ENCODE measurements at places on chromosomes 16 and 17.

GRCh38 chr17:78305801-78306200 lies 54.1 kb downstream of the SOCS3 start:
- no peak for DNase-seq

- DNase-seq, result no peak
These were observed 512 bp downstream of the PMM2 start for GRCh38 chr16:8798174-8798527.

GRCh38 chr16:8753416-8754054 lies 43.9 kb downstream of the TMEM186 start:
- no peak for DNase-seq

GRCh38 chr17:50170662-50171370 lies 5.0 kb downstream of the SGCA start:
- DNase-seq, result no peak

- no peak for DNase-seq
These were observed 65.4 kb upstream of the ZFHX3 start for GRCh38 chr16:73113336-73113735.

DNA sequence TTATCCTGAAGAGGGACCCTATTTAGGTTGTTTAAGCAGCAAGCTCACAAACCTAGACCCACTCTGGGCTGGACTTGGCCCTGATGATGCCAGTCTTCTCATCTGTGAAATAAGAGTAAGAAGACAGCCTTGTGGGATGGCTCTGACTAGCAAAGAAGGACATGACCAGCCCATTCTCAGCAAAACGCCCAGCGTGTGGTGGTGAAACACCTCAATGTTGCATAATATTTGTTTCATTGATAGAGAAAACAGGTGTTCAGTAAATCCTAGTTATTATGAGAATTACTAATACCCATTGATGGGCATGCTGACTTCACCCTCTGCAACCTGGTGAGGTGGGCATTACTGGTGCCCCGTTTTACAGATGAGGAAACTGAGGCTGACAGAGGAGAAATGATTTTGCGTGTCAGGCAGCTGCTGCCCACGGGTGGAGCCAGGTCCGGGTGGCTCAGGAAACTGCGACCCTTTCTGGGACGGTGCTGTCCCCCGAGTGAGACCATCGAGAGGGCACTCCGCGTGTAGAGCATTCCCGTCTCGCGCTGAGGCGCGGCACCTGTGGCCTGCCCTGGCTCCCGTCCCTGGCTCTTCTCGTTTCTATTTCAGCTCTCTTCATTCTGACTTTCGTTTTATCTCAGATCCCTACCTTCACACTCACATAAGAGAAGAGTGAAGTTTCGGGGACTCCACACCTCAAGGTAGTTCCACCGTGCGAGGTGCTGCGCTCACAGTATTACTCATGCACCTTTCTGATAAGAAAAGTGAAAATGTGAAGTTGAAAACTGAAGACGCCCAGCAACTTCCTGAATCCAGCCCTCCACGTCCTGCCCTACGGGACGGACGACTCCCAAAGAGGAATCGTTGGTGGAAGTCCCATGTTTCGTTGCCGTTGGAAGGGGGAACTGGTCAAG lies 48.5 kb downstream of the IRF8 start:
- no peak for DNase-seq

DNA sequence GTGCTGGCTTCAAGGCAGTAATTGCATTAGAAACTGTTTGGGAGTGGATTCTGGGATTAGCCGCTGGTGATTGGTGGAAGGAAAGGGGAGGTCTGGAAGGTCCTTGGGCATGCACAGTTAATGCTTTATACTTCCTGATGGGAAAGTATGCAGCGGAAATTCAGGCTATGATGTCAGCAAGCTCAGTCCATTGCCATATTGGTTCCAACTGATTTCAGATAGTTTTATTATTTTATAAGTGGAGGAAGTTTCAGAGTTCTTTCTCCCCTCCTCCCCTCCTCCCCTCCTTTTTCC lies 8.1 kb upstream of the CMTR2 start:
- DNase-seq, result no peak

- peak; percentile 27 for DNase-seq
These were observed 70.0 kb upstream of the PMFBP1 start for GRCh38 chr16:72241930-72242329.

- DNase-seq, result no peak
These were observed 412.8 kb downstream of the KIF2B start for GRCh38 chr17:54235571-54235970.

DNA sequence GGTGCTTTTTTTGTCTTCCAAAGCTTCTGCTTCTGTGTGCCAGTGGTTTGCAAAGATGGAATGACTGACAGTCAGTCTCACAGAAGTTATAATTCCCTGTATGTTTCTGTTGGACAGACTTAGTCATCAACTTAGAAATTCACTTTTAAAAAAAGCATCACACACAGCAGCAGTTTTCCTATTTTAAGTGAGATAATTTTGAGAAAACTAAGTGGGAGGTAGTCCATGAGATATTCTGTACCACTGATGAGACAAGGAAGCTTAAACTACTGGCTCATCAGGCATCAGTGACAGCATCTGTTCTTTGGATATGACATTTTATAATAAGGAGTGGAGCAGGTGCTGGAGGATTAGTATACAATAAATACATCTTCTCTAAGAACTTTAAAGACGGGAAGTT lies 20.0 kb downstream of the CNP start:
- DNase-seq, result no peak

- DNase-seq, result no peak
These were observed 246.6 kb upstream of the DYNLRB2 start for GRCh38 chr16:80294172-80294571.

DNA sequence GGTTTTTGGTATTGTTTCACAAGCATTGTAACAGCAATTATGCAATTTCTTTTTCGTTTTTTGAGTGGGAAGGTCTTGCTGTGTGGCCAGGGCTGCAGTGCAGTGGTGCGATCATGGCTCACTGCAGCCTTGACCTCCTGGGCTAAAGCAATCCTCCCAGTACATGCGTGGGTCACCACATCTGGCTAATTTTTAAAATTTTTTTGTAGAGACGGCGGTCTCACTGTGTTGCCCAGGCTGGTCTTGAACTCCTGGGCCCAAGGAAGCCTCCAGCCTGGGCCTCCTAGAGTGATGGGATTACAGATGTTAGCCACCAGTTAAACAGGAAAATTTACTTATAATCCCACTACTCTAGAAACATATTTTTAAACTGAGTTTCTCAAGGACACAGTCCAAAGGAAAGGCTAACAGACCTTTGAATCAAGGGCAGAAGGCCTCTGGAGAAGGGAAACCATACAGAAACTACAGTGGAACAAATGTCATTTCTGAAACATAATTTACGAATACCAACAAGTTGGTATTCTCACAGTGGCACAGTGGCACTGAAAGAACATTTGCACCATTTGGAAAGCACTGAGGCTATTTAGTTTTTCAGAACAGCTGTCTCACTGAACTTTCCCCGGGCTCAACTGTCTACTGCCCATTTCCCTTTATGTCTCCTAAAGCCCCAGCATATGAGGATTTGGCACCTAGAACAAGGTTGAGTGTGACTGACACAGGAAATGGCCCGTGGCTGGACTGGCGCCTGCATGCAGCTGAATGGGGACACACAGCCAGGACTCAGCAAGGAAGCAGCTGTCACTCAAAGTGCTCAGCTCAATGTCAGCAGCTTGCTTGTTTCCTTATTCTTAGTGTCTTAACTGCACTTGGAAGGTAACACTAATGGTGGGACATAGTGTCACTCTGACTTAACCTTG lies 2.8 kb upstream of the PRKAR1A start:
- peak; percentile 77 for DNase-seq

GRCh38 chr16:5506021-5506420 lies 408.4 kb upstream of the EEF2KMT start:
- DNase-seq, result no peak

DNA sequence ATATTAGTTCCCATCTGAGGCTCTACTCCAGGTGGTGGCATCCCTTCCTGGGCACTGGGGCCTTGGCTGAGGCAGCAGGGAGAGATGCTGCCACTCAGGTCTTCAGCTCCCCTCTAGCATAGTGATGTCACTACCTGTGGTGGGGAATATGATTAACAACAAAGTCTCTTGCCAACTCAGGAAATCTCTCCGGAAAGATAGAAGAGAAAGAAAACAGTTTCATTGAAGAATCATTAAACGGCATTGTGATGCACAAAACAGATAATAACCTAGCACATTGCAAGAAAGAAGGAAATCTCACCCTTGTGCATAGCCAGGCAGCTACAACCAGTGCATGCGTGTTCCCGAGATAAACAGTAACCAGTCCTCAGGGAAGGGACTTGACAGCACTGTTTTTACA lies 12.2 kb upstream of the ZNF267 start:
- no peak for DNase-seq

GRCh38 chr17:37676115-37676925 lies 33.1 kb upstream of the DDX52 start:
- DNase-seq, result no peak

DNA sequence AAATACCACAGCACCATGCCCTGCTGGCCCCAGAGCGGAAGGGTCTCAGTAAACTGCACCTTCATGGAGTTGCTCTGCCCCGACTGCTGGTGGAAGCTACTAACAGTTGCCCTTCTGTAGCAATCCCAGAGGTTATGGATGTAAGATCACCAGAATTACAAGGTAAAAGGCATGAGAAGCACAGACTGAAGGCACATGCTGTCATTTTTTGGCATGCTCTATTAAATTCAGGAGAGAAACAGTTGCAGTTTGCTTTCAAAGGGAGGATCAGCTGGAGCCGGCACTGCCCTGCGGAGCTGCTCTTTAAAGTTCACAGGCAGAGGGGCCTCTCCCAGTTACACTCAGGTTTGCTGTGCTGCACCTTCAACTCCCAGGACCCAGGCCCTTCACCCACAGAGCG lies 19.2 kb downstream of the NPRL3 start:
- DNase-seq, result no peak

- no peak for DNase-seq
These were observed 3.4 kb upstream of the DHRS13 start for GRCh38 chr17:28906276-28906675.

GRCh38 chr17:77718669-77718961 lies 239.9 kb upstream of the TNRC6C start:
- no peak for DNase-seq

GRCh38 chr17:28751600-28752366 lies 8.0 kb downstream of the TRAF4 start:
- no peak for DNase-seq

DNA sequence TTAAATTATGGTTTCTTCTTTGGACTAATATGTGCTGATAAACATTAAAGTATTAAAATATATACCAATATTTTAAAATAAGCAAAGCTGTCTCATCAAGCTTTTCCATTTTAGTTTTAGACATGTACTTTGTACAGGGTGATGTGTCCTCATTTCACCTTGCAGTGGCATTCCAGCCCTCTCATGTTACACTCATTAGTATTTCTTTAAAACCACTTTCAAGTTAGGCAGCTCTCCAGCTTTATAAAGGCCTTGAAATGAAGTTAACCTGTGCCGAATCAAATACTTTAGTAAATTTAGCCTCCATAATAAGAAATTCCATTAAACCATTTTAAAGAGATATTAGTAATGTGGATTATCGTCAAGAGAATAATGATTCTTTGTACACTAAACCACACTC lies 107.6 kb upstream of the HLF start:
- DNase-seq, result no peak

- DNase-seq, result no peak
These were observed 67.1 kb upstream of the ZNF469 start for GRCh38 chr16:88315543-88316105.

DNA sequence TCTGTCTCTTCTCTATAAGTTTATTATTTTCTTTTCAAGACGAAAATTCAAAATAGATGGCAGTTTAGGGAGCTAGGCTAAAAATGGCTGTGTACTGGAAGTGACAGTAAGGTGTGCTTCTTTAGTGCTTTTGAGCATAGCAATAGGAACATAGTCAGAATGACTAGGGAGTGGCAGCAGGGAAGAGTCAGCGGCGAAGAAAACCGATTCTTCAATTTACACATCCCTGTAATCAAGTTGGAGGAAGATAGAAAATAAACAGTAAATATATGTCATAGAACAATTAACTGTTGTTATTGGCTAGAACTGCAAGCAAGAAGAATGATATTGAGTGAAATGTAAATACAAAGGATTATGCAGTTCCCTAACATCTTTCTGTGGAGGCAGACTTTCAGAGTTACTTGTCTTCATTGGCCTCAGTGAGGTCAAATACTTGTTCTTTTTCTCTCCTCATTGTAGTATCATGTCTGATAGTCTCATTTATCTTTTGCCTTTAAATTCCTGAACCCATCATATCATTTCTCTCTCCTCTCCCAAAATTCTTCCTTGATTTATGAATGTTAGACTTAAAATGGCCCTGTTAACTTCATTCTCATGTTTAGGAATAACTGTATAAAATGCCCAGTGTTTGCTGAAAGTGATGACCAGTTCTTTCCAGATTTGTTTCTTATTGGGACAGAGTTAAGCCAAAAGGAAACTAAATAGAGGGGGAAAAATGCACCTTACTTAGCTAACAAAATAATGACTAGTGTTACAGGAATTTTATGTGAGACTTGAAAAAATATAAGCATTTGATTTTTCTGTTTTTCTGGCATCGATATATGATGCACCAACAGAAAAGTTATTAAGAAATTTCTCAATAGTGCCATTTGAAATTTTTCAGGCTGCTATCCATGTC lies 211.4 kb downstream of the BCAS3 start:
- no peak for DNase-seq
